Activated CD8-positive, alpha-beta memory T cell treated with anti-CD3 and anti-CD28 coated beads for 1 hour (primary cell): ENCODE measurements at places on chromosomes 12 and 14.

DNA sequence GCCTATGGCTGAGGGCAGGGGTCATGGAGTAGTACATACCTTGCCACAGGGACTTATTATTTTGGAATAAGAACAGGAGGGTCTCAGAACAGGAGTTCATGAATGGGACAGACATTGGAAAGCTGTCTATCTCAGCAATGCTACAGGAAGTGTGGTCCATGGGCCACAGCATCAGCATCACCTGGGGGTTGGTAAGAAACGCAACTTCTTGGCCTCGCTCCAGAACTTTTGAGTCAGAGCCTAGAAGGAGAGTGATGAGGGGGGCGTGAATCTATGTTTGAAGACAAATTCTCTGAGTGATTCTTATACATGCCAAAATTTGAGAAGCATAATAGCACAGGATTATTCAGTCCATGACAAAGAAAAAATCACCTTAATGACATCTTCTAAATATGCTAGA lies 156.6 kb downstream of the RPAP3 start:
- no peak for DNase-seq

DNA sequence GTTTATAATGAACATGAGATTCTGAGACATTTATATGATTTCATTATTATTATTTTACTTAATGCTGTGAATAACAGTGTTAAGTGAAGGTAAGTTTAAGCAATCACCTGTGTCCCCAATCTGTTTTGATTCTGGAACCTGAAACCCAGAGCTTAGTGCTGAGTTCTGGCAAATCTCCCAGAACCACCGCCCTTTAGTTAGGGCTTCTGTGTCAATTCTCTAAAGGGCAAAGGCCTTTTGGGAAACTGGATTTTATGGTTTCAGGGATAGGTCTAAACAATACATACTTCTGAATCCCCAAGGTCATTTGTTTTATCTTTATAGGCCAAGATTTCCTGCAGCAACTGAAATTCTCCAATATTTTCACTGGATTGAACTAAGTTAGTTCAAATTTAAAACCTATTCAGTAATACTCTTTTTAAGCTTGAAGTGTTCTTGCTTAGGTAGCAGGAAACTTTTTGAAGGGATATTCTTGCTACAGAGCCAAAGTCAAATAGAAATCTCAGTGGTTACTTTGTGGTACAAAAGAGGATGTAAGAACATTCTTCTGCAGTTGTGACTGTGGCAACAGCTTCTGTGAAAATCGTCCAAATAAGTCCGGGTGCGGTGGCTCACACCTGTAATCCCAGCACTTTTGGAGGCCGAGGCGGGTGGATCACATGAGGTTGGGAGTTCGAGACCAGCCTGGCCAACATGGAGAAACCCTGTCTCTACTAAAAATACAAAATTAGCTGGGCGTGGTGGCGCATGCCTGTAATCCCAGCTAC lies 10.0 kb upstream of the PKP2 start:
- no peak for DNase-seq

DNA sequence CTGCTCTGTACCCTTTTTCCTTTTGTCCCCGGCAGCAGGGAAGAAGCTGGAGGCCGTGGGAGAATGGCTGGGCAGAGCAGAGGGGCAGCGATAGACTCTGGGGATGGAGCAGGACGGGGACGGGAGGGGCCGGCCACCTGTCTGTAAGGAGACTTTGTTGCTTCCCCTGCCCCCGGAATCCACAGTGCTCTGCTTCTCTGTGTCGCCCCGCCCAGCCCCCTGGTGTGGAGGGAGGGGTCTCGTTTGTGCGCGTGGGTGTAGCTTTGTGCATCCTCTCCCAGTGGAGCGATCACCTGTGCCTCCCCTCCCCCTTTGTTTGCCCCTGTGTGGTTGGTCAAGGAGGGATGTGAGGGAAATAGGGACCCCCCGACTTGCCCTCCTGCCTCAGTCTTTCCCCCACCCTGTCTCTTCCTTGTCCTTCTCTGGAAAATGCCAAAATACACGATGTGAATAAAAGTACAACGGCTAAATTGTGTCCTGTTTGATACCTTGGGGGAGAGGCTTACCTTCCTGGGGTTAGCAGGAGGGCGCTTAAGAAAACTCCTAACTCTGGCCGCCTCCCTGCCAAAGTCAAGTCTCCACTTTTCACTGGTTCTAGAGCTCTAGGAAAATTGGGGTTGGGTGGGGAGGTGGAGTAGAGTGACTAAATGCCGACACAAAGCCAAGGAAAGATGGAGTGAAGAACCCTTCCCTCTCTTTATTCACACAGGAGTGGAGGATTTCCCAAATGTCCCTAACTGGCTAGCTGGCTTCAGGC lies 990 bp upstream of the TPI1 start:
- DNase-seq, result no peak

DNA sequence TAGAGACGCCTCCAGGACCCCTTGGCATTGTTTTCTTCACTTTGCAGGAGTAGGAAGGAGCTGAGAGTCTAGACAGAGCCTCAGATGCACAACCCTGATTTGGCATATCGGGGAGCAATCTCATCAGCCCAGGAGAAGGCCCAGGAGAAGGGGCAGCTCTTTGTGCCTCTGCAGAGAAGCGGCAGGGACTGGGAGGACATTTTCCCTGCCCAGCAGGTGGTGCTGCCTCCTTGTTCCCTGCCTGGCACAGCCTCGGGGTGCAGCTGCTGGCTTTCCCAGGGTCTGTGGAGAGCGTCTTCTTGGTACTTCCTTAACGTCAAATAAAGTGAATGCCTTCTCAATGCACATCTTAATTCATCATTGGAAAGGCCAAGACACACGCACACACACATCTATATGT lies 419.5 kb downstream of the TMEM121 start:
- no peak for DNase-seq

DNA sequence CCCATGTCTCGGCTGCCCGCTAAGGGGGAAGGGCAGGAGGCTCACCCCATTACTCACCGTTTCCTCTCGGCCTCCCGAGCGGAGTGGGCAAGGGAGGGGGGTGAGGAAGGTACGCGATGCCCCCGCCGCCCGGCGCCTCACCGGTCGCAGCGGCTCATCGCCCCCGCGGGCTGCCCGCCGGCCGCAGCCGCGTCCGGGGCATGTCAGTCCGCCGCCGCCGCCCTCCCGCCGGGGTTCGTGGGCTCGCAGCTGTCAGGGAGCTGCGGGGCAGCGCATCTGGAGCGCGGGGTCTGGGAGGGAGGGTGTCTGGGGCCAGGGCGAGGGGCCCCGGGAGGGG lies 461 bp downstream of the SLC8A3 start:
- DNase-seq, result no peak

- no peak for DNase-seq
These were observed 36.8 kb upstream of the TUBA1A start for GRCh38 chr12:49225576-49226166.

DNA sequence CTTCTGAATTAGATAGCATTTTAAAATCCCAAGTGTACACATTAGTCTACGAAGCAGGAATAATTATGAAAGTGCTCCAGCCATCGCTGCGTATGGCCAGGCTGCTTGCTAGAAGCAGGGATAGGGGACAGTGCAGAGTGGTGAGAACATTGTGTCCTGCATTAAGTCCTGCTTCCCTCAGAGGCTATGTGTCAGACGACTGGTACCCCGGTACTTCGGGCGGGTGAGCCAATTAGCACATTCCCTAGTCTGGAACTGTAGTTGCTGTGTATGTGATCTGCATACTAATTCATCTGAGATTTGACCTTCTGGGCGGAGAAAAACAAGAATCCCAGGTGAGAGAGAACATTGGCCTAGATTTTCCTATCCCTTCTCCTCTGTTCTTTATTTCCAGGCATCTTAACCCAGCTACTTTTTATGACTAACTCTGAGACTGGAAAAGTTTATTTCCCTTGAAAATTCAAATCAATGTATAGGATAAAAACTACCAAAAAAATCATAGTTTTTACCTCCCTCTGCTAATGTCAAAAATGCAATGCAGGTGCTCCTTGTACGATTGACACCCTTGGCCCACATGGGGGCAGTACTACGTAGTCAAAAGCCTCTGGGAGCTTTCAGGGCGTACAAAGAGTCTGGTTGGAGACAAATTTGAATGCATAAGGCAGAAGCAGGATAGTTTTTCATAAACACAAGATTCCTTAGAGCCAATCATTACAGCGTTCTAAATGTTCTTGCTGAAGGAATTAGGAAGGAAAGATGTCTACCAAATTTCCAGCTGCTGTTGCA lies 764.3 kb downstream of the NOVA1 start:
- DNase-seq, result no peak

- DNase-seq, result no peak
These were observed 59.7 kb downstream of the DAO start for GRCh38 chr12:108939594-108939993.

DNA sequence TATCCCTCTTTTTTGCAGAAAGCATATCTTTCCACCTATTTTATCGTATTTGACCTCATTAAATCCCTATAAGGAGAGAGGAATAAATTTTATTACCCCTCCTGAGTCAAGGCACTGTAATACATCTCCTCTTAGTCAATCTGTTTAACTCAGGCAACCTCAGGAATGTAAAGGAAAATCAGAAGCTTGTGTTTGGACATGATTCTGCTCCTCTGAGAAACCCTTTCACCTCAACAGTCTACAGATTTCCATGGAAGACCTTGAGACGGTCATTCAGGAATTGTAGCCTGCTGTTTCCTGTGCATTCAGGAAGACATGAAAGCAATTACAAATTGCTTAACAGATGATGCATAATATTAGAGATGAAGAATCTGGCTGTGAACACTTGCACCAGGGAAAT lies 360.8 kb downstream of the PAWR start:
- no peak for DNase-seq

DNA sequence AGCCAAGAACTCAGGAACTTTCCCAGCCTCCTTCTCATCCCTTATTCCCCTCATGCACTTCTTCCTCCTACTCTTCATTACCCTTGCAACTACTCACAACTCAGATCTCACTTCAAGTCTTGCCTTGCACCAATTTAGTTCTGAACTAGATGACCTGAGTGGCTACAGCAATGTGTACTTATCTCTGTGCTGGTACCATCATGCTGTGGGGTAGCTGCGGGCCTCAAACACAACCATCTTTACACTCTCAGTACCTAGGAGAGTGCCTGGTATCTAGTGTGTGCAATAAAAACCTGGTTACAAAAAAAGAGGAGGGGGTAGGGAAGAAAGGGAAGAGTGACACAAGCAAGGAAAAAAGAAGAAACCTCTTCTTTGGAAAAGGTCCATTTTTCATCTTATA lies 219.0 kb downstream of the SPTSSA start:
- no peak for DNase-seq

GRCh38 chr14:64878837-64879634 lies 671 bp downstream of the SPTB start:
- DNase-seq, result no peak

DNA sequence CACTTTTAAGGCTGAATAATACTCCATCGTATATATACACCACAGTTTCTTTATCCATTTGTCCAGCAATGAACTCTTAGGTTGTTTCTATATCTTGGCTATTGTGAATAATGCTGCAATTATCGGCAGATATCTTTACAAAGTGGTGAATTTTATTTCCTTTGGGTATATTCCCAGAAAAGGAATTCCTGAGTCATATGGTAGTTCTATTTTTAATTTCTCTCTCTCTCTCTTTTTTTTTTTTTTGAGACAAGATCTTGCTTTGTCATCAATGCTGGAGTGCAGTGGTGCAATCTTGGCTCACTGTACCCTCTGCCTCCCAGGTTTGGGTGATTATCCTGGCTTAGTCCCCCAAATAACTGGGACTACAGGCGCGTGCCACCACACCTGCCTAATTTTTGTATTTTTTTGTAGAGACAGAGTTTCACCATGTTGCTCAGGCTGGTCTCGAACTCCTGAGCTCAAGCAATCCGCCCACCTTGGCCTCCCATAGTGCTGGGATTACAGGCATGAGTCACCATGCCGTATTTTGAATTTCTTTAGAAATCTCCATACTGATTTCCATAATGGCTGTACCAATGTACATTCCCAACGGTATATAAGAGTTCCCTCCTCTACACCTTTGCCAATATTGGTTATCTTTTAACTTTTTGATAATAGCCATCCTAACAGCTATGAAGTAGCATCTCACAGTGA lies 98.4 kb downstream of the EFCAB11 start:
- DNase-seq, result no peak

DNA sequence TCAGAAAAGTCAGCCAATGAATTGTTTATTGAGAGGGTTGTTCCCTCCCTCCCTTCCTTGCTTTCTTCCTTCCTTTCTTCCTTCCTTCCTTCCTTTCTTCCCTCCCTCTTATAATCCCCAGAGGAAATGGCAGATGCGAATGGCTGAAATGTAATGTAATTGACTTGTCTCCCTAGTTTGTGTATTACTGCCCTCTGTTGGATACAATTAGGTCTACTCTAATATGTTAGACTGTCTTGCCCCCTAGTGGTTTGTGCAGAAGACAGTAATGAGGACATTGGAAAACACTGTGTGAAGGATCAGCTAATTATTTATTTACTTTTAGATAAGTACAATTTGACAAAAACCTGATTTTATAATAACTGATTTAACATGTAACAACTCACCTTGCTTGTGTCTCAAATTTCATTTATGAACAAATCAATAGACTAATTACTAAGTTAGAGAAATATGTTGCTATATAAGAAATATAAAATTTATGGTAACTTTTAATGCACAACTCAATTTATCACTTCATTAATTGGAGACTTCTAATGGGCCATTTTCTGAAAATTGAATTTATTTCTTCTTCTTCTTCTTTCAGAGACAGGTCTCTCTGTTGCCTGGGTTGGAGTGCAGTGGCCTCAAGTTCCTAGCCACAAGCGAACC lies 229.8 kb upstream of the LRIG3 start:
- DNase-seq, result no peak

GRCh38 chr12:109343677-109344076 lies 4.0 kb upstream of the MYO1H start:
- DNase-seq, result no peak

DNA sequence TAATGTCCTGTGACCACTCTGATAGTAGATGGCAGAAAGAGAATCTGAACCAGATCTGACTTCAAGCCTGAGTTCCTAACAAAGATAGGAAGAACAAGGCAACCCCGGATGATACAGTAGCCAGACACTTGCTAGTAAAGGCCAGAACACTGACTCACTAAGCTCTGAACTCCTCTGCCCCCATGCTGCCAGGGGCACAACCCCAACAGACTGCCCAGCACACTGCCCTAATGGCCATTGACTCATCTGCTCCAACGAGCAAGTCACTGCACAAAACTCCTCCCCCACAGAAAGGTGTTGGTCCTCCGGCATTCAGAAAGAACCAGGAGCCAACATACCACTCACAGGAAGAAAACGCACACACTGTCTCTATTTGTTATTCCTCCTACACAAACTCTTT lies 179.6 kb upstream of the NUDT4 start:
- no peak for DNase-seq

DNA sequence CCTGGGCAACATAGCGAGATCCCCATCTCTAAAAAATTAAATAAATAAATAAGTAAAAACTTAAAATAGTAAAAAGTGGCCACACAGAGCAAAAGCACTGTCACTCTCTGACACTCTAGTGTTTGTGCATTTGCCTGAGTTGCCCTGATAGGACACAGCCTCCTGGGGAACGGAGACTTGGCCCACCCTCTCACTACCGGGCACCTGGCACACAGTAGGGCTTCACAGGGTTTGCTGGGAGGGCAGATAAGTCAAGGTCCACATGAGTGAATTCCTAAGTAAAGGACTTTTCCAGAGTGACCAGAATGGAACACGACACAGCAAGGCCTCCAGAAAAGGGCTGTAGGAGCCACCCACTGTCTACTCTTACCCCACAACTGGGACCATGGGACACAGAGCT lies 54.3 kb downstream of the SCARB1 start:
- no peak for DNase-seq

GRCh38 chr14:102914474-102915291 lies 7.8 kb upstream of the AMN start:
- no peak for DNase-seq
